NCI-H2107 (cell line): ENCODE measurements at places on chromosomes 13 and 19.

GRCh38 chr13:34201050-34201913 is 383.3 kb downstream of the RFC3 start:
- DNase-seq, result no peak

DNA sequence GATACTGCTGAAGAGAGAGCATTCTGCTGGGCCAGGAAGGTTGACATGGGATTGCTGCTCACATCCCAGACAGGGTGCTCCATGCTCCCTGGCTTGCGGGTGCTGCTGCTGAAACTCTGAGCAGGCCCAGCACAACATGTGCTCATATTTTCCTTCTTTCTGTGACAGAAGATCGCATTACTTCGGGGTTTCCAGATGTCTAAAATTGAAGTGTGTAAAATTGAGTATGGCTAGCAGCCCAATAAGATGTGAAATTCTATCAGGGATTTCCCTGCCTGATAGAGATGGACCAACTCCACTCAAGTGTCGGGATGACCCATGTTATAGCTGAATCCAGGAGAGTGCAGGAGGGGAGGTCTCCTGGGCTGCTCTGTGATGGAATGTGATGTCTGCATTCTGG is 55.6 kb upstream of the KL start:
- DNase-seq, result no peak

GRCh38 chr13:39982745-39983144 is 327.3 kb downstream of the COG6 start:
- DNase-seq, result no peak

DNA sequence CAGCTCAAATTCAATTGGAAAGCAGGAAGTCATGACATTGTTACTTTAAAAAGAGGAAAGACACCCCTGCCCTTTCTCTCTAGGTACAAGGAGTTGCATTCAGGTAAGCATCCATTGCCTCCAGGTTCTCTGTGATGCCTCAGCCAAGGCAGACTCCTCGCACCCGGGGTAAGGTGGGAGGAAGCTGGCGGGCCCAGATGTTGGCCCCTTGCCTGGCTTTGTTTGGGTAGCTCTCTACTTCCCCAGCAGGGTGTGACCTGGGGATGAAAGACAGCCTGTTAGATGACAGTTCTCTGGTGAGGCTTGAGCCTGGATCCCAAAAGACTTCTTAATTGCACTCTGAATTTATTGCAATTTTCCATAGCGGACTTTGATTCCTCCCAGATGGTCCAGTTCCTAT is 25.6 kb downstream of the SHISA2 start:
- DNase-seq, result no peak

DNA sequence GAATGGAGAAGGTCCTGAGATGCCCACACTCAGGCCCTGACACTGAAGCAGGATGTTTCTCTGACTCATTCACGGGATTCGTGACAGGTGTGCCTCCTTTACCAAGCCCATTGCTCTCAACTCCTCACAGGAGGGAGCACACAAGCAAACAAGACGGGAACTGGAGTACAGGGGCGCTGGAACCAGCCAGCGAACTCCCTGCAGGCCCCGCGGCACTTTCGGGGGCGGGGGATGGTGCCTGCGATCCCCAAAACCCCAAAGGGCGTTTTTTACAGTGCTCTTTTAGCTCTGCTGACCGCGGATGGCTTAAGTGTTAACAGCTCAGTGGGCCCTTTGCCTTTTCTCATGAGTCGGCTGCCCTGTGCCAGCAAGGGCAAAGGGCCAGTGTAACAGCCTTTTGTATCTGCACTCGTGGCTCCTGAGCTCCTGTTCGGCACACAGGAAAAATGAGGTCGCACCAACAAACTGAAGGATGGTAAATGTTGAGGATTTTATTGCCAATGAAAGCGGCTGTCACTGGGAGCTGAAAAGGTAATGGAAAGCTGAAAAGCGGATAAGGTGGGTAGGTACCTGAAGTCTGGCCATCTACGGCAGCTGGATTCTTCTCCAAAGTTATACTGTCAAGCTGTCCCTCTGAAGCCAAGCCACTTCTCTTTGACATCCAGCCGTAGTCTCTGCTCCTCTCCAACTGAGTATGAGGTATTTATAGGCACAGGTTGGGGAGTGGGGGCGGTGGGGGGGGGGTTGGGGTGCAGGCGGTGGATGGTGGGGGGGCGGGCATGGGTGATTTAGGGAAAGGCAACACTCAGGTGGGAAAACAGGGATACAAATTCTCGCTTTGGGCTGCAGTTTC is 65.0 kb upstream of the TRPC4 start:
- DNase-seq, result no peak

DNA sequence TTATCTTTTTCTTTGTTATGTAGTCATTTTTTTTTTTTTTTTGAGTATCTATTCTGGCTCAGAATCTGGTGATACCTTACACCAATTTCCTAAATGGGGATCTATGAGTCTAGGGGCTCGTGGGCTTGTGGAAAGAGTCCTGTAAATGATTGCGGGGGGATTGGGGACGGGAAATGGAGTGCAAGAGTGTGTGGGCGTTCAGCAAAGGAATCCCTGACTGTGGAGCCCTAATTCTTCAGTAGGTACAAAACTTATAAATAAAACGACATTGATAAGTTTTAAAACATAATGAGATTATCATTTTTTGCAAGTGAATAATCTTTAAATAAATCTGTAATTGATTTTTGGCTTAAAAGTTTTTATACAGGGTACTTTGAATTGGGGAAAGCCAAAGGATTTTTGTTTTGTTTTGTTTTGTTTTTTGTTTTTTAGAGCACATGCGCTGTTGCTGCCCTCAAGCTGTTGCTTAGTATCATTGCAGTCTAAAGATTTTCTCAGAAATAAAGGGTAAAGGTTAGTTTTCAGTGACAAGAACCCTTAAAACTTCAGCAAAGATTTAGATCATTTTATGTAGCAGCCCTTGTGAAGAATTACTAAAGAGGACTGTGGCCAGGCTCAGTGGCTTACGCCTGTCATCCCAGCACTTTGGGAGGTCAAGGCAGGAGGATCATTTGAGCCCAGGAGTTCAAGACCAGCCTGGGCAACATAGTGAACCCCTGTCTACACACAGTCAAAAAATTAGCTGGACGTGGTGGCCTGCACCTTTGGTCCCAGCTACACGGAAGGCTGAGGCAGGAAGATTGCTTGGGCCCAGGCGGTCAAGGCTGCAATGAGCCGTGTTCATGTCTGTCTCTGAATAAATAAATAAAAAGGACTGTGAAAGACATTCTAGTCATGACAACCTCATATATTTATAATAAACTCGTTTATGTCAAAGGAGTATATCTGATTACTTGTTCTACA is 1.7 kb downstream of the ERCC5 start:
- no peak for DNase-seq

DNA sequence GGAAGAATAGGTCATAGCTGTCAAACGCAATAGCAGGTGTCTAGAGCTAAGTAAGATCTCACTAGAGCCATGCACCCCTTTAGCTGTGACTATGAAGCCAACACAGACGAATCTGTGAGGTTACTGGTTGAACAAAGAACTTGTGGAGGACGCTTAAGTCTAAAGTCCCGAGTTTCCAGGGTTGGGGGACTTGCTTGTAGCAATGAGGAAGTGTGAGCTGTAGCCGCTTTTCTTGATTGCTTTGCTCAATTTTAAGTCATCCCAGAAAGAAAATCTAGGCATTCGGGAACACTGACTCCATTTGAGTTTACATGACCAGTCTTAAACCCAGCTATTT is 1.6 kb downstream of the GPC5 start:
- no peak for DNase-seq

GRCh38 chr19:10550336-10550735 is 6.6 kb downstream of the ATG4D start:
- DNase-seq, result no peak

DNA sequence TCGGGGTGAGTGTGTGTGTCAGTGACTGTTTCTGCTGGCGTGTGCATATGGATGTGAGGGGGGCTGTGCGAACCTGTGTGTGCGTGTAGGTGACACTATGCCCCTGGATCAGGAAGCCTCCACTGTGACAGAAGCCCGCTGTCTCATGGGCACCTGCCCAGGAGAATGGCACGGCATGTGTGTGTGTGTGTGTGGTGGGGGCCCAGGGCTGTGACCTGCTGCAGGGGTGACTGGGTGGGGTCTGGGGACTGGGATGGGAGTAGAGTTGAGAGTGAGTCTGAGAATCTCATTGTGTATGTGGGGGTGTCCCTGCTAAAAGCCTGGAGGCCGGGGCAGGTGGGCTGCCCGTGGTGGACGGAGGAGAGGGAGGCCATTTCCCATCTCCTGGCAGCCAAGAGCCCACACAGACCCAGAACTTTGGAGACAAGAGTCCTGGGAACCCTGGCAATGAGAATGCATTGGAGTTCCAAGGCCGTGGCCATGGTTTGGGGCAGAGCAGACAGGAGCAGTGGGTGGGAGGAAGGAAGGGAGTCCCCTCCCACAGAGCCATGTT is 6.4 kb upstream of the TPM4 start:
- DNase-seq, result no peak

- no peak for DNase-seq
Observed at GRCh38 chr19:58261600-58261967, 17.2 kb upstream of the ZNF8 start.

- DNase-seq, result no peak
Observed at GRCh38 chr13:46361276-46361934, 25.6 kb downstream of the RUBCNL start.

GRCh38 chr13:113956571-113956970 is 17.3 kb downstream of the C13orf46 start:
- no peak for DNase-seq

GRCh38 chr19:47057328-47057727 is 8.9 kb upstream of the TMEM160 start:
- no peak for DNase-seq

DNA sequence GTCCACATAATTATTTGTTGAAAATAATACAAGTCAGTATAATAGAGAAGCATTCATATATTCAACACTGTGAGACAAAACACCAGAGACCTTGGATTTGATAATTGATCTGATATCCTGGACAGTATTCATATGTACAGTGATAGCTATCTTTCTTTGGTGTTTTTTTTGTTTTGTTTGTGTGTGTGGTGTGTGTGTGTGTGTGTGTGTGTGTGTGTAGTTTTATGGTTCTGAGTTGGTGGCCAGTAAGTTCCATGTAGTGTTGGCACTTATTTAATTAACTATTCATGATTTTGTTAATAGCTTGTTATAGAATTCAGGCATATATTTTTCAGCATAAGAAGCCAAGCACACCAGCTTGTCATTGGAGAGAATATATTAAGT is 1.6 kb upstream of the ANGPTL6 start:
- no peak for DNase-seq

DNA sequence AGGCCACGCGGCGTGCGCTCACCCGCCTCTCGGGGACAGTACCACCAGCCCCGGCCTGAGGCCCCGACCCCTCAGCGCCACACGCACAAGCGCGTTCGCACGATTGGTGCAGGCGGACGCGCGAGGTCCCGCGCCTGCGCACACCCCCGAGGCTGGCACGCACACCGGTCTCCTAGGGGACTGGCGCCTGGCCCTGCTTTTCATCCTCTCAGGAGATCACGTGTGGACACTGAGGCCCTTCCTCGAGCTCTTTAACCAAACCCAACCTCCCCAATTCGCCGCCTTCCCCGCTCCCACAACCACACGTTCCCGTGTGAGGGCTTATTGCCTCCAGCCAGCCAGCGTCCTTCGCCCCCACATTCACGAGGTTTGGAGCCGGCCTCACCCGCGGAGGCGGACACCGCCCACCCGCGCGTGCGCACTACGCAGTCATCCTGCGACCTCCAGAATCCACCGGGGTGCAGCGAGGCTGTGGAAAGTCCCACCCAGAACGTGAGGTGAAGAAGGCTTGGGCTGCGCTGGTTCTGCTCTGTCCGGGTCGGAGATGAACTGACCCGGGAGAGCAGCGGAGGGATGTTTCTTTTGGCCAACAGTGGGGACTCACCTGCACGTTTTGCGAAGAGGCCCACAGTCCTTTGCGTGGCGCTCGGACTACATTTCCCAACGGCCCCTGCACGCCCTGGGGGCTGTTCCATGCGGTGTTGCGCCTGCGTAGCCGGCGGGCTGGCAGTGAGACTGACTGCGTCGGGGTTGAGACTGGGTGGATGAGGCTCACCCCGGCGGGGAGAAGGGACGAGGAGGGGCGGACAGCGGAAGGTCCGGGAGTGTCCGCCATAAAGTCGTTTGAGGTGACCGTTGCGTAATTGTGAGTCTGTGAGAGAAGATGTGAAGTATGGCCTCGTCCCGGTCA is 539 bp upstream of the ZNF667 start:
- DNase-seq, result no peak

GRCh38 chr13:95255072-95255732 is 46.0 kb downstream of the ABCC4 start:
- DNase-seq, result no peak

GRCh38 chr13:99861771-99862170 is 109.8 kb downstream of the ZIC5 start:
- no peak for DNase-seq

- DNase-seq, result no peak
Observed at GRCh38 chr19:51422053-51422448, 4.6 kb upstream of the SIGLEC10 start.

DNA sequence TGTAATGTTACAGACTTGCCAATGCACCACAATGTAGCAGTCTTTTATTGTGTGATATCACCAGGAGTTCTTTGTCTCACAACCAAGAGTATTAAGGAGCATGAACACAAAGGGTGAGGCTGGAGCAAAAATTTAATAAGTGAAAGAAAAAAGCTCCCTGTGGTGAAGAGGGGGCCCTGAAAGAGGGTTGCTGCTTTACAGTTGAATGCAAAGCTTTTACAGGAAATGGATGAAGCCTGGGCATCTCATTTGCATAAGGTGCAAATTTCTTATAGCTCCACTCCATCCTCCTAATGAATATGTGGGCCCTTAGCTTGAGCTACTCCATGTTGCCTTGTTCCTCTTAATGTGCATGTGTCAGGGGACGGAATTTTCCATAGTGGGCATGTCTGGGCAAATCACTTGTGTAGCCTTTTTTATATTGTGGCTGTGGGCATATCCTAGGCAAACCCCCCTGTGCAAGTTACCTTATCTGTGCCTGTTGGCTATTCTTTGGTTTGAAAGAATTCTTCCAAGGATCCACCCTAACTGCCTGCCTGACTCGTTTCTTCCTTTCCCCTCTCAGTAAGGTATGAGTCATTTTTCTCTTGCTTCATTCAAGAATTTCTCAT is 45.3 kb upstream of the TRPC4 start:
- no peak for DNase-seq

- no peak for DNase-seq
Observed at GRCh38 chr19:53982611-53983010, 8.8 kb upstream of the CACNG6 start.

- no peak for DNase-seq
Observed at GRCh38 chr13:102947745-102948405, 102.0 kb downstream of the ERCC5 start.

DNA sequence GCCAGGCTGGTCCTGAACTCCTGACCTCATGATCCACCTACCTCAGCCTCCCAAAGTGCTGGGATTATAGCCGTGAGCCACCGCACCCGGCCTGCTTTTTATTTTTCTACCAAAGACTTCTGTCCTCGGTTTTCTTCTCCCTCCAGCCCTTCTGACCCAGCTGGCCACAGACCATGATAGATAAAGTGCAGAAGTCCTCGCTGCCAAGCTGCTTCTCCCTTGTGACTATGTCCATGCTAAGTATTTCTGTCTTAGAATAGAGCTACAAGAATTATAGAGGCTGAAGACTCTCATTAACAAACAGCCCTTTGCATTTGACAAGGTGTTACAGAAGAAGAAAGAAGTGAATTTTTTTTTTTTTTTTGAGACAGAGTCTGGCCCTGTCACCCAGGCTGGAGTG is 15.4 kb upstream of the MAP3K10 start:
- no peak for DNase-seq
